ENCODE measurements at places on chromosomes 5 and 9.

DNA sequence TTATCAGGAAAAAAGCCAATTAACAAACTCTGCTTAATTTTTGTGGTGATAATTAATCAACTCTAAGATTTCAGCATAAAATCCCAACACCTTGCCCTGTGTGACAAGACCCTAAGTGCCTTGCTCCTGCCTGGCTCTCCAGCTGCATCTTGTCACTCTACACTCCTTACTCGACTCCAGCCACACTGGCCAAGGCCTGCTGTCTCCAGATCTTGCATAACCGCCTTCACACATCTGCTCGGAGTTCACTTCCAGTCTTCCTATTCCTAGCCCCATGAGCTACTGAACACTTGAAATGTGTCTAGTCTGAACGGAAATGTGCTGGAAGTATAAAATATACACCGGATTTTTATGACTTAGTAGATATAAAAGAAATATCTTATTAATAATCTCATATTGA is 259.6 kb downstream of the EPB41L4A start:
- DNase-seq: no peak

- DNase-seq: no peak
Observed at GRCh38 chr9:97793067-97793466, 60.0 kb upstream of the FOXE1 start.

- no peak for DNase-seq
Observed at GRCh38 chr9:133453651-133454050, 6.1 kb upstream of the CACFD1 start.

DNA sequence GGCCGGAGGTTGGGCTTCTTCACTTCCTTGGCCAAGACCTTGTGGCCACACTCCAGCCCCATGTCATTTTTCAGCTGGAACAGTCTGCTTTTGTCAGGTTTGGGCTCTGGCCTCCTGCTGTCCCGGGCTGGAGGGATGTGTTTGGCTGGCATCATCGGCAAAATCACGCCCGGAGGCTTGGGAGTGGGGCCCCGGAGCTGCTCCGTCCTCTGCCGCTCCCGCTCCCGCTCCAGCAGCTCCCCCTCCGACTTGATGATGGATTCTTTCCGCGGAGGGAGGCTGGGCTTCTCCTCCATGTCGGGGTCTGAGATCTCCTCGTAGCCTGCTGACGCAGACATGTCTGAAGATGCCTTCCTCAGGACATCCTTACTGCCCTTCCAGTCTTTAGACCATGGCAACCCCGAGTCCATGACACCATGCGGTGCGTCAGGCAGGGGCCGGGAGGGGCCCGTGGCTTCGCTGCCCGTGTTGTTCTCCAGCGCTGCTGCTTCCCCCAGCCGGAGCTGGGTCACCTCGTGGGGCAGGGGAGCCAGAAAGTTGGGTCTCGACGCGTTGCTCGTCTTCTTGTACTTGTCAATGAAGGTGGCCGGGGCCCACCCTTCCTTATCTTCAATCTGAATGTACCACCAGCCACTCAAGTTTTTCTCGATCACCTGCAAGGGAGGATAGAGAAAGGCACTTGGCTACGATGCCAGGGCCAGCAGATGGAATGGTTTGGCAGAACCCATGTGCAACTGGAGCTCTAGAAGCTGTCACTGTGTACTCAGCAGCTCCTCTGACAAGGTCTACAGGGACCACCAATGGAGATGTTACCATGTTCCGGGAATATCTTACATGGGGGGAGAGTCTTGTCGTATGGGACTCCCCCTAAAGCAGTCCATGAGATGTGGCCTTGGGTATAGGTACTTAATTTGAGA is 56.0 kb upstream of the UBTD2 start:
- no peak for DNase-seq

DNA sequence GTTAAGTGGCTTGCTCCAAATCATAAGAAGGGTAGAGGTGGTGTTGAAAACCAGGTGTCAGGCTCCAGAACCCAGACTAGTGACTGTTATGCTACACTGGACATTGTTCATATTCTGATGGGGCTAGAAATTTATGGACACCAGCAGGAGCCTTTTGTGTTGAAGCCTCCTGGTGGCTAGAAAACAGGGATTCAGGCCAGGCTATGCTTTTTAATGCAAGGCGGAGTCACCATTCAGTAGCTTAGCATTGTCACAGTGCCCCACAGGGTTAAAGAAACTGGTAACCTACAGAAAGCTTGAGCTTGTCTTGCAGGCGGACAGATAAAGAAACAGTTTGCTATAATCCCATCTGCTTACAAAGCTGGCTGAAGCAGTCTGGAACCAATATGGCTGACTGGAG is 23.0 kb upstream of the GOLM1 start:
- no peak for DNase-seq

- DNase-seq: no peak
Observed at GRCh38 chr9:1057910-1058309, 7.8 kb downstream of the DMRT2 start.

GRCh38 chr9:136484153-136485048 is 1.6 kb upstream of the SEC16A start:
- DNase-seq: no peak

GRCh38 chr5:96292582-96293247 is 140.3 kb downstream of the PCSK1 start:
- DNase-seq: no peak

DNA sequence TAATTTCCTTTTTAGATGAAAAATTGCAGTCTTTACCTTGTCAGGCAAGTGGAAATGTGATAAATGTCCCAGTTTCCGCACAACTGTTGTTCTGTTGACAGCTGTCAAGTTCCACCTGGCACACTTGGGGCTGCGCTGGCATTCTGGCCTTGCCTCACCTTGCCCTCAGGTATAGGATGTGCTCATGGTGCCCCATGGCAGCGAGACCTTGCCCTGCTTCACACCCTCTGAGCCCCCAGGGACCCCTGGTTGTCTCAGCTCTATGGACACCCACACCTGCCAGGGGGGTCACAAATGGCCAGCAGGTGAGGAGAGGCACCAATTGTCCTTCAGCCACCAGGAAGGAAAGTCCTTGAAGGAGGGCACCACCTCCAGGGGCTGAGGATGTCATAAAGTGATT is 37.5 kb upstream of the SEMA4D start:
- no peak for DNase-seq

GRCh38 chr5:179955062-179955461 is 47.4 kb upstream of the TBC1D9B start:
- no peak for DNase-seq

DNA sequence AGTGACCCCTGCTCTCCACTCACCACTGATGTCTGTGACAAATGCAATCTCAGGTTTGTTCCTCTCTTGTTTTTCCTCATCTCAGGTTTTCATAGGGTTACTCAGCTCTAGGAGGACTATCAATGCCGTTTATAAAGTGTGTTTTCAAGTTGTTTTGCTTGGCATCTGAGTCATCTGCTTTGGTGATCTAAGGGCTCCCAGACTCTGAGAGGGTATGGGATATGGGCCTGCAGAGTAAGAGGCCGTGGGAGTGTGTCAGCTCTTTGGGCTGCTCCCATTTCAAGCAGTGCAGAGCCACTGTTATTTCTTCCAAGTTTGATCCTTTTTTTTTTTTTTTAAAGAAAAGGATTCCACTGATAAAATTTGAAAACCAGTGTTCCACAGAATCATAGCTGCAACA is 46.3 kb downstream of the NNT start:
- no peak for DNase-seq

DNA sequence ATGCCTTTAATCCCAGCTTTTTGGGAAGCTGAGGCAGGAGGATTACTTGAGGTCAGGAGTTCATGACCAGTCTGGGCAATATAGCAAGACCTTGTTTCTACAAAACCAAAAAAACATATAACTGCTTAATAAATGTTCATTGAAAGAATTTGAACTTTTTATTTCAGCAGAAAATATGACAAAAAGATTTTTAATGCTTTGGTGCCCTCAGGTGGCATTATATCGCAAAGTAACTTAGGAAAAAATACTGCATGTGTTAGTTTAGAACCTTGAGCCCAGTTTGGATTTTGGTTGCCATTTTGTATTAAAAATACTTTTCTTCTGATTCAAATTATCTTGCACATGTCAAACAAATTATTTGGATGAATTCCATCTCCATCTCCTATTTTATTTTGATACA is 103.2 kb downstream of the GPBP1 start:
- no peak for DNase-seq

DNA sequence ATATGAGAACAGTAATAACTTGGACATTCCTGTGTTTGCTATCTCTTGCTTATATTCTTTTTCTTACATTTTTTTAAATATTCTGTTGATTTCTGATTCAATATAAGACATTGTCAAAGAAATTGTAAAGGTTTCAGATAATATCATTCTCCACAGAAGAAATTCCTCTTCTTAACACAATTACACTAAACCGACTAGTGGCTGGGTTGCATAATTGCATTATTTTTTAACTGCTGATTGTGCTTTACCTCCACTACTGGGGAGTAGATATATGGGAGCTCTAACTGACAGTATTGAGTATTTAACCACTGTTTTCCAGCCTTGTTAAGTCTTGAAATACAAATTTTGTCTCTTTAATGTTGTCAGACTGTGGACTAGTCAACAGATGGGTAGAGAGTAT is 723.8 kb upstream of the EDIL3 start:
- DNase-seq: no peak

DNA sequence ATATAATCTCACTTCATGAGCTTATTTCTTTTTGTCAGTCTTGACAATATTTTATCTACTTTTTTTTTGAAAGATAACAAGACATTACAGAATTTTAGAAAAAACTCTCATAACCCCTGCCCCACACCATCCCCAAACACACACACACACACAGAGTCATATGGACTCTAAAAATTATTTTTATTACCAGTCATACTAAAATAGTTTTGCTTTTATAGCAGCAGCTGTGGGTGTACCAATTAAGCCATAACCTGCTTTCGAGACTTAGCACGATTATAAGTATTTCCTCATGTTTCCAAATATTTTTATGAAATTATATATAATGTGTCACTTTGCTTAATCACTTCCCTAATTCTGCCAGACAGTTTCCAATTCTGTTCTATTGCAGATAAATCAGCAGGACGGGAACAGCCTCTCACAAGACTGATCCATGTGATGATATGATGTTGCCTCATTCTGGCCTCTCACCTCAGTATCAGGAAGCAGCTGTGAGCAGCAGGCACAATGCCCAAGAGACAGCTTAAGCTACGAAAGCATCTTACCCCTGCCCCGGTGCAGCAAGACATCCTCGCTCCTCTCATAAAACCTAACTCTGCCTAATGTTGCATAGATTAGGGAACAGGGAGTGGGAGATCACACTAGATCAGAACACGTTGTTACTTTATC is 7.0 kb downstream of the PDCL start:
- DNase-seq: no peak

- no peak for DNase-seq
Observed at GRCh38 chr9:132412089-132412488, 2.1 kb downstream of the CFAP77 start.

- DNase-seq: no peak
Observed at GRCh38 chr5:171480239-171480638, 60.8 kb downstream of the FGF18 start.

- DNase-seq: no peak
Observed at GRCh38 chr9:83521011-83521410, 17.2 kb downstream of the FRMD3 start.

DNA sequence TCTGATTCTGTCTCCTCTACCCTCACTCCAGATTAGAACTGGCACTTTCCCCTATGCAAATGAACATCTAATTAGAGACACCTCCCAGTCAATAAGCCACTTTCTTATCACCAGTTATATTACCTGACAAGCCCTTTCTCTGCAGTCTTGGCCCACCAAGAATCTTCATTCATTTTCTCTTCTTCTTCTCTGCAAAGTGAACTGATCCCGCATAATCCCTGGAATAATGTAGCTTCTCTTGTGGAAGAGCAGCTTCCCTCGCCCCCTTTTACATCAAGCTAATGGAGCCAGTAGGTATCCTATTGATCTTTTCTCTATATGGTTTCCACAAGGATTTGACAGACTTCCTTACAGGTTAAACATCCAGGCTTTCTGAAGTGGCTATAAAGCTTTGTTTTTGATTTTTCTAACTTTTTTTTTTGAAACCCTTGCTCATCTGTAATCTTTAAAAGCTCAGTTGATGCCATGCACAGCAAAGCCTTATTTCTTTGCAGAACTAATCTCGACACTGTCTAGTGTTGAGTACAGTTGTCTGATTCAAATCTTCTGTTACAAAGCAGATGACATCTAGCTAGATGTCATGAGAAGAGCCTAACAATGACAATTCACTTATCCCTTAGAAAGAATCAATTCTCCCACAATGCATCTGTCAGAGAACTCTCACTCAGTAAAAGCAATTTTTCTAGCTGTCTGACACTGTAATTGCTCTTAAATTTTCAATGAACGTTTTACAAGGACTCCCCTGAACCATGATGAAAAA is 281.4 kb downstream of the ISL1 start:
- no peak for DNase-seq

All from T1000 (cell line).